ENCODE measurements at places on chromosomes 16 and 17.

DNA sequence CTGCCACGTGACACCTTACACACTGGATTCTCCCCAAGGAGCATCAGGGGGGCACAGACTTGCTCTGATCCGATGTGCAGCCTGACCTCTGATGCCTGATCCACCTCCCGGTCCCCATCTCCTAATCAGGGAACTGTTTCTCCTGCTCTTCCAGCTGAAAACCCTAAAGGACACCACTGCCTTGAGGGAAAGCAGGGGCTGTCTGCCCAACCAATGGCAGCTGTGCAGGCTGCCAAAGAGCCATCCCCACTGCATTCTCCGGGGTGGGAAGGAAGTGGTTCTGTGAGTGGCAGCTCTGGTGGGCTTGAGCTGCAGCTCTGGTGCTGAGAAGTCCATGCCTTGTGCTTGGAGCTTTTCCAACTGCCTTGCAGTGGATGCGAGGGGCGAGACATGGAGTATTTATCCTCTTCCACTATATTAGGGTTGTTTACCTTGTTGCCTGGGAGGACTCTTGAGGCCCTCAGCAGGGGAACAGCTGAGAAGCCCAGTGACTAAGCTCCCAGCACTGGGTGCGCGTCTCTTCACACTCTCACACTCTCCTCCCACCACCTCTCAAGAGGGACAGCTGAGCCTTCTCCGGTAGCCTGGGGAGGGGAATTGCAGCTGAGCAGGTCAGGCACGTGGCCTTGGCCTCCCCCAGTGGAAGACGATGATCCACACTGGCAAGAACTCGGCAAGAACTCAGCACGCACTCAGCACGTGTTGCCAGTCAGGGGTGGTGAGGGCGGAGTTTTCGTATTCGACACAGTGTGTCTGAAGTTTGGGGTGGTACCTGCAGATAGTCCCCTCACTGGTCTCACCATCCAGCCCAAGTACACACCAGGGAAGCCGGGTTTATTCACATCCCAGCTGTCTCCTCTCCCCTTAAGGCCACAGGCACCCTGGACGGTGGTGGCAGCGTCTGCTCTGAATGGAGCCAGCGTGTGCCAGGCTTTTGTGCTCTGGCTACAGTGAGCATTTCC lies 21.1 kb upstream of the SPATA32 start:
- no peak for DNase-seq

GRCh38 chr17:14813649-14814370 lies 451.3 kb downstream of the PMP22 start:
- no peak for DNase-seq

DNA sequence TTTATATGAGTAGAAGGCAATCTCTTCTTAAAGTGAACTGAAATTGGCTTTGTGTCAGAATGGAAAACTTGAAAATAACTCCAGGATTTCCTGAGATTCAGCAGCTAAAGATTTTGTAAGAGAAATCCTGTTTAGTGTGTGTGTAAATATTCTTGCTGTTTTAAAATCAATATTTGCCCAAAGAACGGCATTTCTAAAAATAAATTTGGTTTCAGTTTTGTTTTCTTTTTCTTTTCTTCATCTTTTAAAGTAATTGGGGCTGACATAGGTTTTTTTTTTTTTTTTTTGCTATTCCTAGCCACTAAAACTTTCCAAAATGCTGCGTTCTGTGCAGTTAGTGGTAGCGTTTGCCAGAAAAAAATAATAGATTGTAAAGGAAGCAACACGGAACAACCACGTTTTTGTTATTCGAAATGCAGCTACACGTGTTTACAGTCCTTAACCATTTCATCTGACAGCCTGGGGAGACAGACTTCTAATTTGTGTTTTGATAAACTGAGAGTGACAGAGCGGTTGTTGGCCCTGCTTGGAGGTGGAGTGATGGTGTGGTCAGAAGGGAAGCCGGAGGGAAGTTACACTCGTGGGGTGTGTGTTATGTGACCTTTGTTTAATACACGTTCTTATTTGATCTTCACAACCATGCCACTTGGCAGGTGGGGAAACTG lies 21.6 kb upstream of the SMPD3 start:
- no peak for DNase-seq

- DNase-seq = no peak
Measured at GRCh38 chr17:44916781-44917241, 1.5 kb upstream of the GFAP start.

GRCh38 chr17:35695613-35696012 lies 35.8 kb upstream of the RASL10B start:
- no peak for DNase-seq

- no peak for DNase-seq
Measured at GRCh38 chr16:88382491-88383400, at the start of gene ZNF469. ZNF469 (plus strand) TSS chr16:88382959; CDS start chr16:88427471, 44,512 bp downstream.

DNA sequence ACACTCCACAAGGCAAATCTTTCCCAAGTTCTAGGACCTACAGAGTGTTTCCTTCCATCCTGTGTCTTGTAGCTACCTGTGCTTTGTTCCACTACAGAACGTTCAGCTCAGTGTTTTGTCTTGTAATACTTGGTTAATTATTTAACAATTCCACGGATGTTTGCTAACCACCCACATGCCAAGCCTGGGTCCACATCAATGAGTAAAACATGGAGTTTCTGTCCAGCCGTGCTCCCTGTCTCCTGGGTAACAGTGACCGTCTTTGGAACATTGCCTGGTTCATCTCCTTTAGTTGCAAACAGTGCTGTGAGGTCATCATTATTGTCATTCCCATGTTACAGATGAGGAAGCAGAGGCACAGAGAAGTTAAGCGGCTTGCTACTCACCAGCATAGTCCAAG lies 41.3 kb downstream of the IRF8 start:
- no peak for DNase-seq

DNA sequence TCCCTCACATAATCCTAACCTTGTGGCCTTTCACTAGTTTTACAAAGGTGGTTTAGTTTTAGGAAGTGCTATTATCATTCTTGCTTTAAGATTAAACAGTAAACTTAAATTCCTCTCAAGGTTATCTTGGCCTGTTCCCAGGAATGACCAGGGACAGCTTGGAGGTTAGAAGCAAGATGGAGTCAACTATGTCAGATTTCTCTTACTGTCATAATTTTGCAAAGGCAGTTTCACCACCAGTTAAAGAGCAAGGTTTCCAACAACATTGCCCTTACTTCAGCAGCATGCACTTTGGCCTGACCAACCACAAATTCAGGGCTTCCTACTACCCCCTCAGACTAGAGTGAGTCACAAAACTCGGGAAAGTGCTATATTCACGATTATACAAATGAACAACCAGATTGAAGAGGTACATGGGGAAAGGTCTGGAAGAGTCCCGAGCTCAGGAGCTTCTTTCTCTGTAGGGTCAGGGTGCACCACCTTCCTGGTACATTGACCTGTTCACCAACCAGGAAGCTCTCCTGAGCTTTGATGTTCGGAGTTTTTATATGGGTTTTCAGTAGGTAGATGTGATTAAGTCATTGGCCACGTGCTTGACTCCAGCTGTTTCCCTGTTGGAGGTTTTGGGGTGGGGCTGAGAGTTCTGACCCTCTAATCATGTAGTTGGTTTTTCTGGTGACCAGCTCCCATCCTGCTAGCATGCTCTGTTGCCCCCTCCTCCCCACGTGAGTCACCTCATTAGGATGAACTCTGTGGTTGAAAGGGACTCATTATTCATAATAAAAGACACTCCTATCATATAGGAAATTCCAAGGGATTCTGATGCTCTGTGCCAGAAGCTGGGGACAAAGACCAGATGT lies 19.4 kb downstream of the RHOT1 start:
- DNase-seq = no peak

DNA sequence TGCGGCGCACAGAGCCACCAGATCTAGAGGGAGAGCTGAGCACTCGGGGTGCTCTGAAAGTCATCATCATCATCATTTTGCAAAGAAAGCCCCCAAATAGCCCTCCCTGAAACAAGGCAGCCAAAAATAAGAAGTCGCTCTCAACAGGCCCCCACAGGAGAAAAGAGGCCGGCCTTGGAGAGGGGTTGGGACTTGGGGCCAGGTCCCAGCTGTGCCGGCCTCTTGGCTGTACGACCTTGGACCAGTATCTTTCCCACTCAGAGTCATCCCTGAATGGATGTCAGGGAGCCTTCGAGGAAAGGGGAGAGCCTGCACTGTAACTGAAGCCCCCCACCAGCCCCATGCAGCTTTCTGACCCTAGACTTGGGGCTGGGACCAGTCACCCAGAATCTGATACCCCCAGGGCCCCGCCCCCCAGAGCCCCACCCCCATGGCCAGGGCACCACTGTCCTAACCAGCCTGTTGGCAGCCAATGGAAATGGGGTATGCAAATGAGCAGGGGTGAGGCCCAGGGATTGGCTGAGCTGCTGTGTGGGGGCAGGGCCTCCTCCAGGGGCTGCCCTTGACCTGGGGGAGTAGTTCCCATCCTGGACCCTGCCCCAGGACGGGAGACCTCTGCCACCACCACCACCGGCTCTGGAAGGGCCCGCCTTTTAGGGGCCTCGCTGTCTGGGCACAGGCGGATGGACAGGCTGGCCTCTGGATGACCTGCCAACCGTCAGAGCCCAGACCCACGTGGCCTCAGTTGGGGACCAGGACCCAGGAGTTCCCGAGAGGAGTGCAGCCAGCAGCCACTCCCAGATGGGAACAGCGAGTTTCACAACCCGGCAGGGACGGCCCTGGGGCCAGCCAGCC lies 15.4 kb downstream of the ZFPM1 start:
- DNase-seq = no peak

GRCh38 chr17:17528696-17529652 lies 32.8 kb upstream of the RASD1 start:
- DNase-seq = no peak

DNA sequence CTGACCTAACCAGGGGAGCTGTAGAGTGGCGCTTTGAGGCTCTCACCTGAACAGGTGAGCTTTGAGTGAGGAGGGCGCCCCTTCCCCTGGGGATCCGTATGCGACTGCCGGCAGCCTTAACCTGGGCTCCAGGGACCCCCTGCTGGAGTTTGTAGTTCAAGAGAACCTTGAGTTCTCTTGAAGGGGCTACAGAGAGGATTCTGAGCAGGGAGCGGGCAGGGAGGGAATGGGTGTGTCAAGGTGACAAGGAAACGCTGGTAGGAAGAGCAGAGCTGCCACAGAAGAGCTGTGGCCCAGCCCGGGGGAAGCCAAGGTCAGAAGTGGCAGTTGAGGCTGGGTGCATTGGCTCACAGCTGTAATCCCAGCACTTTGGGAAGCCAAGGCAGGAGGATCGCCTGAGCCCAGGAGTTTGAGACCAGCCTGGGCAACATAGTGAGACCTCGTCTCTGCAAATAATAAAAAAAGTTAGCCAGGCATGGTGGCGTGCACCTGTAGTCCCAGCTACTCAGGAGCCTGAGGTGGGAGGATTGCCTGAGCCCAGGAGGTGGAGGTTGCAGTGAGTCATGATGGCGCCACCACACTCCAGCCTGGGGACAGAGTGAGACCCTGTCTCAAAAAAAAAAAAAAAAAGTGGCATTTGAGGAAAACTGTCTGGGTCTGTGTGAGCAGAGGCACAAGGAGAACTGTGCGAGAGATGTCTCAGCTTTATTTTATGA lies 1.2 kb downstream of the LLGL2 start:
- DNase-seq = no peak

DNA sequence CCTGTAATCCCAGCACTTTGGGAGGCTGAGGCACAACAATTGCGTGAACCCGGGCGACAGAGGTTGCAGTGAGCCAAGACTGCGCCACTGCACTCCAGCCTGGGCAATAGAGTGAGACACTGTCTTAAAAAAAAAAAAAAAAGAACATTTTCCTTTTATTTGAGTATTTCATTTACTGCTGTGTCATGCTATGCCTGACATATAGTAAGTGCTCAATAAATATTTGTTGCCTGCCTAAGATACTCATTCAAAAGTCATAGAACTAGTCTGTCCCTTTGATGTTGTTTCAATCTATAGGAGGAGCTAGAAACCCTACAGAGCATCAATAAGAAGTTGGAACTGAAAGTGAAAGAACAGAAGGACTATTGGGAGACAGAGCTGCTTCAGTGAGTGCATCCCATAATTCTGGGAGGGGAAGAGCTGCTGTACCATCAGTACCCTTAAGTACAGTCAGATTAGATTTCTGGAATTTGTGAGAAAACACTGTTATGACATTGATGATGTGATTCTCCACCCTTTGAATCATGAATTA lies 20.0 kb downstream of the CALCOCO2 start:
- no peak for DNase-seq

DNA sequence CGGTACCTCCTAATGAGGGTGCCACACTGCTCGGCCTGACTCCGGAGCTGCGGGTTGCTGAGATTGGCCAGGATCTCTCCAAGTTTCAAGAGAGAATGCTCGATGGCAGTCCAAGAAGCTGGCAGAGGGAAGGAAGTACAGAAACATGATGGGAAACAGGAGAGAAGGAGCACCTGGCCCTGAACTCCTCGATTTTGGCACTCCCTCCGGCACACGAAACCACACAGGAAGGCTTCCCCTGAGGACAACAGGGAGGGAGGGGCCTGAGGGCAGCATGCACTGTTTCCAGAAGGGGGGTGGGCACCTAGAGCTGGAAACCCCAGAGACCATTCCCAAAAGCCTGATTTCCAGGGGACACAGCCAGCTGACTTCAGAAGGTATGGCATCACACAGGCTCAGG lies 18.1 kb downstream of the CSF3 start:
- no peak for DNase-seq

GRCh38 chr17:63600569-63601438 lies at the start of gene TACO1:
TACO1 (plus strand) TSS chr17:63600895; CDS start chr17:63601084, 189 bp downstream.
- DNase-seq = peak; percentile 75

- no peak for DNase-seq
Measured at GRCh38 chr16:86584726-86585721, 6.7 kb downstream of the FOXL1 start.

GRCh38 chr16:55508271-55508921 lies 476 bp upstream of the LPCAT2 start:
- no peak for DNase-seq

DNA sequence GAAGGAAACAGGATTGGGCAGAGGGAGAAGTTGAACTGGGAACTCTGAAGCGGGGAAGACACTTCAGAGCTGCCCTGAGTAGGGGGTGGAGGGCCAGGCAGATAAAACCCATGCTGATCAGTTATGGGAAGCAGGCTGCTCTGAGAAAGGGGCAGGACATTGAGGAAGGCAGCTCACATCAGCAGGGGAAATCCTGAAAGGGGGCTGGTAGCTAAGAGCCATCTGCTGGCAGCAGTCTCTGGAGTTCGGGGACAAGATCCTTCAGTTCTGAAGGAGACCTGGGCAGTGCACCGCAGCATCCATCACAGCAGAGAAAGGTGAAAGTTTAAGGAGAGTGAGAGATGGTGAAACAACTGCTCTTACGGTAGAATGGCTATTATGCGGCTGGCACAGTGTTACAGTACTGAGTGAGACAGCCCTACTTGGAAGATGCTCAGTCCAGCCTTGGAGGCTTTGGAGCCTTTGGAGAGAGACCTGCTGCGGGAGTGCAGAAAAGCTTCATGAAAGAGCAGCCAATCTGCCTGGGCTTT lies 5.4 kb upstream of the KIF18B start:
- no peak for DNase-seq

DNA sequence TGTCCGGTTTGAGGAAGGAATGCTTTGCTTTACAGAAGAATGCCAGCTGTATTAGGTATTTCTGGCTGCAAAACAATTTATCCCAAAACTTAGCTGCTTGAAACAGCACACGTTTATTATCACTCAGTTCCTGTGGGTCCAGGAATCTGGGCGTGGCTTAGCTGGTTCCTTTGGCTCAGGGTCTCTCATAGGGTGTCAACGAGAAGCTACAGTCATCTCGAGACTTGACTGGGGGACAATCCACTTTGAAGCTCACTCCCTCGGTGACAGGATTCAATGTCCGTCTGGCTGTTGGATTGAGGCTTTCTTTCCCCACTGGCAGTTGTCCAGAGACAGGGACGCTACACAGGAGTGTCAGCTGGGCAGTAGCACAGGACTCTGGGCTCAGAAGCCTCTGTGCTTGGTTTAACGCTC lies 9.6 kb upstream of the RHBDF2 start:
- no peak for DNase-seq

All from activated CD8-positive, alpha-beta memory T cell treated with anti-CD3 and anti-CD28 coated beads, Interleukin-2, amount 50 U/mL, for 4 hours (primary cell).